H9 (cell line): ENCODE measurements at places on chromosomes 1 and 21. TPM values are rescaled to one million over a fixed set of nuclear protein-coding genes. Genes with fewer than 3 reads are reported as not detected.

- no peak for DNase-seq
These were observed 839.1 kb upstream of the ADGRL2 start for GRCh38 chr1:80961464-80962190.

- DNase-seq: no peak
These were observed 36.7 kb downstream of the CSMD2 start for GRCh38 chr1:34128186-34128889.

ADGRB2 gene
- total RNA-seq: 10.7 and 10.9 TPM in 2 replicates

RNF187 gene
- total RNA-seq: 63.4 and 67.2 TPM in 2 replicates

GRCh38 chr1:109438798-109439297 is 12.6 kb upstream of the PSMA5 start:
- no peak for DNase-seq

GRCh38 chr1:94962409-94963265 is 35.7 kb upstream of the CNN3 start:
- no peak for DNase-seq

- DNase-seq: no peak
These were observed 75.9 kb upstream of the GREM2 start for GRCh38 chr1:240687820-240688219.

DNA sequence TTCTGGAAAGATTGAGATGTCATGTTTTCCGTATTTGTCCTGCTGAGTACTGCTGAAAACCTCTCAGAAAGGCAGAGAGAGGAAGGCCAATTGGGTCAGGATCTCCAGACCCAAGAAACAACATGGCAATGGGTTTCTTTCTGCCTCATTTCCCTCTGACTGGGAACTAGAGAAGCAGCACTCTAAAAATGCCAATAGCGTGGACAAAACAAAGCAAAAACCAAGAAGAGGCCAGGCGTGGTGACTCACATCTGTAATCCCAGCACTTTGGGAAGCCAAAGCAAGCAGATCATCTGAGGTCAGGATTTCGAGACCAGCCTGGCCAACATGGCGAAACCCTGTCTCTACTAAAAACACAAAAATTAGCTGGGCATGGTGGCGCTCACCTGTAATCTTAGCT is 18.3 kb downstream of the TNFRSF9 start:
- no peak for DNase-seq

- no peak for DNase-seq
These were observed 77.2 kb upstream of the CDC42BPA start for GRCh38 chr1:227395426-227396028.

DNA sequence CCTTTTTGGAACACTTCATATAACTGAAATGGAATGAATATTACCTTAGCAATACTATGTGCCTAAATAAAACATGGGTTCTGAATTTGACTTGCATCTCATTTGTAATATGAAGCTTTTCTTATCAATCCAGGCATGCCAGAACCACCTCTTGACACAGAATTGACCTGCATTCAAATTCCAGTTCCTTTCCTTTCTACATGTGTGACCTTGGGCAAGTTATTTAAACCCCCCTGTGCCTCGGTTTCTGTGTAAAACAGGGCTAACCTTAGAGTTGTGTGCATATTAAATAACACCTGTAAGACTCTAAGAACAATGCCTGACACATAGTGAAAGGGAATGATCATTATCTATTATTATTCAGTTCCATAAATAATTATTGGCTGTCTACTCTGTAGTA is 2.0 kb upstream of the NOS1AP start:
- no peak for DNase-seq

OLFM3 gene
- total RNA-seq: 0.26 and 0.29 TPM in 2 replicates

- no peak for DNase-seq
These were observed 85.0 kb upstream of the RAB3GAP2 start for GRCh38 chr1:220356981-220357850.

- DNase-seq: no peak
These were observed 251.8 kb upstream of the ST6GALNAC5 start for GRCh38 chr1:76615253-76616035.

ATP6V1G3 gene
- total RNA-seq: not detected in 2 replicates
